ENCODE measurements at places on chromosomes 11 and 22. TPM values are rescaled to one million over a fixed set of nuclear protein-coding genes. Genes with fewer than 3 reads are reported as not detected.

LDHAL6A gene
- total RNA-seq = not detected

CXCR5 gene
- not detected for total RNA-seq

DNA sequence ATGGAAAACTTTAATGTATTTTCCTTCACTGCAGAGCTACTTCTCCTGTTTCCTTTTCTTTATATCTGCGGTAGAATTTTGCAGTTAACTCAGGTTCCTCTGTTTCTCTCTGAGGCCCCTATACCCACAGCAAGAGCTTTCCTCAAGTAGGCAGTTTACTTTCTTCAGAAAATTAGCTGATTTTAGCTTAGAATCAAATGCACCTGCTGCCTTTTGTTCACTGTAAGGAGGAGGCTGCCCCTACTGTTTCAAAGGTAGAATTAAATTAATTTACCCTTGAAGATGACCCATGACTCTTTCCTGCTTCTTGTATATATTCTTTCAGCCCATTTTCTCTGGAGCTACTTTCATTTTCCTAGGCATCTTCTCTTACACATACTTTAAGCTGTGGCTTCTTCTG lies 68.7 kb upstream of the GDPD4 start:
- no peak for DNase-seq

GRCh38 chr11:61966734-61967115 lies 709 bp downstream of the FTH1 start:
- DNase-seq = no peak

DNA sequence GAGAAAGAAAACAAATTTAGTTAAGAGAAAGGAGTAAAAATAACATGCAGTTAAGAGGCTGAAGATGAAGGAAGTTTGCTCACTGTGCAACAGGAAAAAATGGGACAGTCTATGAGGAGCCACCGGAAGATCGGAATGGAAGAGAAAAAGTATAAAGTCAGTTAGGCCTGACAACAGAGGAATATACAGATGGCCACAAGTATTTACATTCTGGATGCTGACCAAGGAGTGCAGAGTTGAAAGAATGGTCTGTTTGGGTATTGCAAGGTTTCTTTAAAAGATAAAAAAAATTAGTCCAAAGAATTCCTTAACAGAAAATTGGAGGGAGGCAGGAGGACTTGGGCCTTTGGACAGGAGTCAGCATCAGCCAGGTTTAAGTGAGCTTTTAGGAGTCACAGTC lies 37.5 kb downstream of the RBFOX2 start:
- DNase-seq = no peak

GRCh38 chr11:119854521-119854920 lies 125.5 kb upstream of the NECTIN1 start:
- DNase-seq = no peak

DNA sequence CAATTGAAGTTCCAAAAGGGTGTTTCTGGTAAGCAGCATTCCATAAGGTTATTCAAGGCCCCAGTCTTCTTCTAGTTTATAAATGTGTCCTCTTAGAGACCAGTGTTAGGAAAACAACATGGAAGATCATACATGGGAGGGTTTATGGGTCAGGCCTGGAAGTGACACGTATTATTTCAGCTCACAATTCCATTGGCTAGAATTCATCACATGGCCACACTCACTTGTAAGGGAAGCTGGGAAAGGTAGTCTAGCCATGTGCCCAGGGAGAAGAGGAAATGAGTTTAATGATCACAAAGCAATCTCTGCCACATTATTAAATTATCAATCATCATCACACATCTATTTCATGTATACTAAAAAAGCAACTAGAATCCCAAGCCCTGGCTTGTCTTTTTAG lies 181.7 kb upstream of the TBCEL start:
- DNase-seq = no peak

DNA sequence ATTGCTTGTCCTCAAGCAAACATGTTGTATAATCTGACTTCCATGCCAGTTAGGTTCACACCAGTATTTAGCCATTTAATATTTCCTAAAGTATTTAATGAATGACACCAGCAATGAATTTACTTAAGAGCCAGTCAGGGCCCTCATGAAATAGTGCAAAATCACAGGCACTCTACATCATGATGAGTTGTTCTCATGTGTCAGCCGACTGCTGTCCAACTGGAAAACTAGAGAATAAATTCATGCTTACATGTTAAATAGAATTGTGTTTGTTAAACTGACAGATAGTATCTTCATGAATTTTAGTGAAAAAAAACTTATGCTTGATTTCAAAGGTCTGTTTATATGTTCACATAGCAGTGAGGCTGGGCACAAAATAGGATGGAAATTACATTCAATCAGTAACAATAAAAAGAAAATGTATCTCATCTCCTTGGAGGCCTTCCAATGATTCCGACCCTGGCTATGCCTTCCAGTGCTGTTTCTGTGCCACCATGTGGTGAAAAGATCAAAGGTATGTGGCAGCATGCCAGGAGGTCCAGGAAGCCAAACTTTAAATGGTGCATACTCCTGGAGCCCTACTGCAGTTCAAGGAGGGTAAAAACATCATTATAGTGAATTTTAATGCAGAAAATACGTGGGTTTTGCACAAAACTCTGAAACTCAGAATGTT lies 45.2 kb downstream of the CTSC start:
- DNase-seq = no peak

DNA sequence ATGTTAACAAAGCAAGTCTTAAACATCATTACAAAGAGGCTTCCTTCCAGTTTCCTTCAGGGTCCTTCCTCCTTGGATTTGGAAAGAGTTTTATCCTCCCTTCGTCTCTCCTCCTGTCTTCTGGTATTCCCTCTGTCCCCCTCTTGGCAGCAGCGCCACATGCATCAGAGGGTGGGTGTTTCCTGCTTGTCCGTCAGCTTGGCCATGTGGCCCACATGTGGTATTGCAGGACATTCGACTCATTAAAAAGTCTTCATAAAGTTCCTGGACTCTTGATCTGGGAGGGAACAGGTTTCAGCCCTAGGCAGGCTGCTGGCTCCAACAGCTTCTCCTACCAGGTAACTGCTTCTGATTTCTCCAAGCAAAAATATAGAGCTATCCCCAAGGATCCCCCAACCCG lies 189.8 kb downstream of the CSNK2A3 start:
- no peak for DNase-seq

DNA sequence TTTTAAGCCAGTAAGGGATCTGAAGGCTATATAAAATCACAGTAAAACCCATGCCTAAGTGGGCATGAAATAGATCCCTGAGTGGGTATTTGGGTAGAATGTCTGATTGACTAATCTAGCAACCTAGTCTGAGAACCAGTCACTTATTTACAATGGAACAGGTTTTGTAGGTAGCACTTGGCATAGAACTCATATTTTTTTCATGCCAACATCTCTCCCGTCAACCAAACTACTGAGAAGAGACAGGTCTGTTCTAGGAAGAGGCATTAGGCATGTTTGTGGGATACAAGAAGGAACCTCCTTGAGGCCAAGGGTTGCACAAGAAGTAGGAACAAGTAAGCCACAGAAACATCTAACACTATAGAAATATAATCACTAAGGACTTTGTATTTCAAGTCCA lies 840.4 kb upstream of the TENM4 start:
- no peak for DNase-seq

DNA sequence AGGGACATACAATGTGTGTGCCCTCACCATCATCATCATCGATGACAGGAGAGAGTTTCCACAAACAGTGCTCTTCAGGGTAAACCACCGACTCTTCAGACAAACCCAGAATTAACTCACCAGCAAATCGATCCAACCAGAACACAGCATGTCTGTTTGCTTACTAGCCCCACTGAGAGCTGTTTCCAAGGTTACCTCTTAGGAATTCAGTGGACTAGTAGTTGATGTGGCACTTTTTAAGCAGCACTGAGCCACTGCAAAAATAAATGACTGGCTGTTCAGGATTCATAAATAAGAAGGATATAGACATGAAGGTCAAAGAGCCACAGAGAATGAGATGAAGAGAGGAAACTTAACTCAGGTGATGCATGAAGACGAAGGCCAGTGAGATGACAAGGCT lies 83.1 kb downstream of the PARVA start:
- no peak for DNase-seq

All from WTC11 (cell line).